ENCODE measurements at places on chromosomes 6 and 20. TPM values are rescaled to one million over a fixed set of nuclear protein-coding genes. Genes with fewer than 3 reads are reported as not detected.

DNA sequence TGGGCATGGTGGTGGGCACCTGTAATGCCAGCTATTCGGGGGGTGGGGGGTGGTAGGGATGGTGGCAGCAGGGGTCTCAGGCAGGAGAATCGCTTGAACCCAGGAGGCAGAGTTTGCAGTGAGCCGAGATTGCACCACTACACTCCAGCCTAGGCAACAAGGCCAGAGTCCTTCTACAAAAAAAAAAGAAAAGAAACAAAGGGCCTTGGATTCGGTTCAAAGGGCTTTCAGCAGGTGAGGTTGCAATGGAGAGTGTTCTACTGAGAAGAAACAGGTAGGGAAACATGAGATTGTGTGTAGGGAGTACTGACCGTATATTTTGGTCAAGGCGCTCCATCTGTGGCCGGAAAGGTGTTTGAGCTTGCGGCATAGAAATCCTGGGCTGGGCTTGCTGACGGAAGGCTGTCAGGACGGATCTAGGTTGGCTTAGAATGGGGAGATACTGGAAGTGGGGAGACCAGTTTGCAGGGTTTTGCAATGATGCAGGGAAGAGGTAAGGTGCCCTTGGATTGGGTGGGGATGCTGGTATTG is 40.7 kb upstream of the DSP start:
- DNase-seq, result no peak

DNA sequence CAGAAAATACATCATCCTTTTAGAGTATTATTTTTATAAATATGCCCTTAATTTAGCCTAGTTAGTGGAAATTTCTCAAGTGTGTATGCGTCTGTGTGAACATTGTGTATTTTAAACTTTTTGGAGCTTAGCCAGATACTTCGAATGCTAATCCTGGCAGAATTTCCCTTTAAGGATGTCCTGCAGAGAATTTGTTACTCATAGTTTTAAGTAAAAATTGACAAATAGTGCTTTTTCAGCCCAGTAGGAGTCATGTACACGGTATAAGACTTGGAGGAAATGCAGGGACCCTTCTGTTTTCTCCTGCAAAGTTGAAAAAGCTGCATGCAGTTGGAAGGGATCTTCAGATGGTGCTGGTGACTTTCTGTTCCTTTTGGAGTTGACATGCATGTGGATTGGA is at the start of gene FHL5:
Gene FHL5, plus strand, starts transcription at position 243 of the 400 bp plus-strand sequence. CDS start 40,486 bp downstream, outside the sequence.
- DNase-seq, result no peak

- DNase-seq, result no peak
Measured at GRCh38 chr6:35786810-35787209, 6.0 kb downstream of the CLPSL1 start.

GRCh38 chr6:170132011-170132521 is 158.8 kb downstream of the DLL1 start:
- no peak for DNase-seq

MRAP2 gene
- total RNA-seq, result 0.67 TPM

Measured in SK-MEL-5 (cell line).